ENCODE measurements at places on chromosomes 6 and 20.

GRCh38 chr6:28060405-28060804 lies 20.0 kb upstream of the ZNF165 start:
- no peak for DNase-seq

- DNase-seq = no peak
Measured at GRCh38 chr6:112560651-112561050, 213.5 kb downstream of the RFPL4B start.

GRCh38 chr20:44856856-44857448 lies 28.6 kb upstream of the YWHAB start:
- no peak for DNase-seq

DNA sequence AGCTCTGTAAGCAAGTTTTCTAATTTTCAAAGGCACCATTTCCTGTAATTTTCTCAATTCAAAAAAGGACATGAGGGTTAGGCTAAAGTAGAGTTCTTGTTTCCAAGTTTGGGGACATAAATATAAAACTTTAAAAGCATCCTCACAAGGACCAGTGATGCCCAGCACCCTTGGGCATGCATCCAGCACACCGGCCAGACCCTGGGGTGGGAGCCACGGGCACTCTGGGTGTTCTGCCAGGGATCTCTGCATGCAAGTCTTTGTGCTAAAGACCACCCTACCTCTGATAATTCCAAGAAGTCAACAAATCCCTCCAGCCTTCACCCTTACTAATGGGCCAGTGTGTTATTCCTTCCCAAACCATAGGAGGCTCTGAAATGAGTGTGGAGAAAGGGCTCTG lies 46.5 kb downstream of the PLCG1 start:
- no peak for DNase-seq

- no peak for DNase-seq
Measured at GRCh38 chr6:158753811-158754210, 65.4 kb downstream of the EZR start.

DNA sequence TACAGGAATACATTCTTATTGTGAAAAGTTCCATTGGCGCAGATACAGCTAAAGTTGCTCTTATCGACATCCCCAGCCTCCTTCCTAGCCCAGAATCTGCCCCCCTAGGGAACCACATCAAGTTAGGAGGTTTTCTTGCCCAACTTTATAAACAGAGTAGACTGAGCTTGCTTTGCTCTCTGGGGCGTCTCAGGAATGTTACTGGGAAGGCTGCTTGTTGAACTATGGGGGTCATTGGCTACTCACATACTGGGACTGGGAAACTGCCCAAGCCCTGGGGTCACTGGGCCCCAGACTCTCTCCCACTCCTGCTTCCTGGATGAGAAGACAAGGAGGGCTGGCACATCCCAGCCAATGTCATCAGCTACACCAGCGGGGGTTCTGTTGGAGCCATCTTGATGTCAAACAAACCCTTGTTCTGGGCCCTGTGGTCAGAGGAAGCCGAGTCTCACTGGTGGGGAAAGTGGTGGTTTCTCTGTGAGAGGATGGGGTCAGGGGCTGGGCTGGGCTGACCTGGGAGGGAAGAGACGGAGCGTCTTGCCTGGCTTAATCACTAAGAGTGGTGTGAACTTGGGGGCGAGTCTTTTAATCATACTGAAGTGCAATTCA lies 26.0 kb downstream of the BPIFB4 start:
- DNase-seq = no peak

DNA sequence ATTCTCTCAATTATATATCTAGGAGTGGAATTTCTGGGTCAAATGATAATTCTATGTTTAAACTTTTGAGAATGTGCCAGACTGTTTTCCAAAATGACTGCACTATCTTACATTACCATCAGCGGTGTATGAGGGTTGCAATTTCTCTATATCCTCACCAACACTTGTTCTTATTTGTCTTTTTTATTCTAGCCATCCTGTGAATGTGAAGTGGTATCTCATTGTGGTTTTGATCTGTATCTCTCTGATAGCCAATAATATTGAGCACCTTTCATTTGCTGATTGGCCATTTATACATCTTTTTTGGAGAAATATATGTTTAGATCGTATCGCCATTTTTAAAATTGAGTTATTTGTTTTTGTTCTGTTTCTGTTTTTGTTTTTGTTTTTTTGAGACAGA lies 32.3 kb downstream of the C20orf203 start:
- no peak for DNase-seq

All from type B pancreatic cell (in vitro differentiated cells).